Activated T-helper 1 cell treated with anti-CD3 and anti-CD28 coated beads, Interleukin-2, amount 50 U/mL, for 16 hours (primary cell): ENCODE measurements at places on chromosomes 2 and 18.

GRCh38 chr2:129587426-129588064 lies 391.9 kb upstream of the RAB6C start:
- DNase-seq, result no peak

GRCh38 chr2:74576863-74577229 lies 22.3 kb downstream of the DOK1 start:
- DNase-seq, result no peak

- no peak for DNase-seq
Observed at GRCh38 chr2:202821206-202822160, 50.1 kb downstream of the ICA1L start.

GRCh38 chr2:241081190-241081642 lies 20.9 kb downstream of the MTERF4 start:
- no peak for DNase-seq

DNA sequence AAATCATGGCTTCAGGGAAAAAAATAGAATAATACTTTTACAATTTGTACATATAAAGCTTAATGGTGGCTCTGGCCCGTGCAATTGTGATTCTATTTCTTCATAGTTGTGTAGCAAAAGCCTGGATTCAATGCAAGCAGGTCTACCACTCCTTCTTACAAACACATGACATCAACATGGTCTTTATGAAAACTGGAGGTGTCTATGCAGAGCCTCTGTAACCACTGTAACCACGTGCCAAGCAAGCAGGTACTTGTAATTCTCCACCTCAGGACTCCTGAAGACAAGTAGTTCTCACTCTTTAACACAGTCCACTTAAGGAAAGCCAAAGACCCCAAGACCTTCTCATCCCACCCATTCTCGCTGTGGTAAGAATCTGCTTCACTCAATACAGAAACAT lies 62.6 kb downstream of the METTL4 start:
- no peak for DNase-seq

DNA sequence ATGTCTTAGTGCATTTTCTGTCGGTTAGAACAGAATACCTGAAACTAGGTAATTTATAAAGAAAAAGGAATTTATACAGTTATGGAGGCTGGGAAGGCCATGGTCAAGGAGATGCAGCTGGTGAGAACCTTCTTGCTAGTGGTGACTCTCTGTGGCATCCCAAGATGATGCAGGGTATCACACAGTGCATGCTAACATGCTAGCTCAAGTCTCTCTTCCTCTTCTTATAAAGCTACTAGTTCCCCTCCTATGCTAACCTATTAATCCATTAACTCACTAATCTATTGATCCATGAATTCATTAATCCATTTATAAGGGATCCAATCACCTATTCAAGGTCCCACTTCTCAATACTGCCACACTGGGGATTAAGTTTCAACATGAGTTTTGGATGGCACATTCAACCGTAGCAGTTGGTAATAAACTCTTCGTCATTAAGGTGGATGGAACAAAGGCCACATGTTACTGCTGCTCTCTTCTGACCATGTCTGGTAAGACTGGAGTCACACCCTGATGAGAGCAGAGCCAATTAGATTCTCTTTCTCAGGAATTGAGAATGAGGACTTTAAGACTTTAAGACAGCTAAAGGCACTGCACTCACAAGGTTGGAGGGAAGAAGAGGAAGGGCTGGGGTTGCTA lies 211.6 kb upstream of the SMAD7 start:
- no peak for DNase-seq

- DNase-seq, result no peak
Observed at GRCh38 chr2:224182498-224182897, 143.4 kb upstream of the SERPINE2 start.

GRCh38 chr2:106734165-106734564 lies 151.8 kb downstream of the ST6GAL2 start:
- no peak for DNase-seq

- no peak for DNase-seq
Observed at GRCh38 chr2:26606847-26607190, 34.3 kb downstream of the CIB4 start.

DNA sequence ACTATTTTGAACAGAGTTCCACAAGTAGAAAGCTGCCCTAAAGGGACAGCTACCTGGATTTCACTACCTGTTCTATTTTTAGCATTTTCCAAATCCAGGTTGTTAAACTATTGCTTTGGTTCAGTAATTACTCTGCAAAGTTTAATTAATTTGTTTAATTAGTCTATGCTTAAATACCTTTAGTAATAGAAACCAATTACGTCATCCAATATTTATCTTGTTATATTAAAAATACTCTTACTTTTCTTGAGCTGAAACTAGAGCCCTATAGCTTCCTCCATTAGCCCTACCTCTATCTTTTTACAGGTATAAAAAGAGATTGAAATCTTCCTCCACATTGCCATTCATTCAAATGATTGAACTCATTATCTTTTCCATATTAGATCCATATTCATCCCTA lies 514.6 kb downstream of the DSC3 start:
- no peak for DNase-seq

- no peak for DNase-seq
Observed at GRCh38 chr2:170404846-170405245, 226.9 kb downstream of the MYO3B start.

- no peak for DNase-seq
Observed at GRCh38 chr18:43751835-43752234, 474.5 kb upstream of the SYT4 start.

- DNase-seq, result no peak
Observed at GRCh38 chr2:134224005-134224404, 29.9 kb upstream of the MGAT5 start.

DNA sequence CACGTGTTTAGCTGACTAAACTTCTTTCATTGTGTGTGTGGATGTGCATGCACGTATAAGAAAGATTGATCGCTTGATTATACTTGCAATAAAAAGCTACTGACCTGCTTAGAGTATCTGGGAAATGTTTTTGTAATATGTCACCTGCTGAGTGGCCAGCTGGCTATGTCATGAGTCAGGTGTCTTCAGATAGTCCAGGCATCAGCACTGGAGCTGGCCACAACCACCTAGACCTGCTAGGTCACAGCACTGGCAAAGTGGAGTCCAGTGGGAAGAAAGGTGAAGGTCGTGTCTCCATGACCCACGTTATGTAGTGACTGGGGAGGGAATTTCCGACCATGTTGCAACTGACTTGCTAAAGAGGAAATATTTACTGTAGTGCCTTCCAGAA lies 147.0 kb downstream of the ESCO1 start:
- no peak for DNase-seq
